ENCODE measurements at places on chromosomes 4 and X.
A peak's percentile ranks its signal among the peaks of the same experiment; 100 is the strongest.

DNA sequence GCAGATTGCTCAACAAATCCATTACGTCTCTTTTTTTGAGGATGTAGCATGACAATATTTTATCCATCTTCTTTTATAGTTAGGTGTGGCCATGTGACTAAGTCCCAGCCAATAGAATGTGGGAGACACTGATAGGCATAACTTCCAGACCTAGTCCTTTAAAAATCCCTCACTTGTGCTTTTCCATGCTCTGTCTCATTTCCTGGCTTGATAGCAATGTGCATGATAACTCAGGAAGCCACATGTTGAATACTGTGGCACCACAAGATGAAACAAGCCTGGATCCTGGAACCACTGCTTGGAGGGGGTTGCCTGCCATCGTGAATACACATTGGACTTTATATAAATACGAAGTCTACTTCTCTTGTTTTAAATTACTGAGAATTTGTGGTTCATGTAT, 184.0 kb upstream of the NEIL3 start:
- no peak for DNase-seq

DNA sequence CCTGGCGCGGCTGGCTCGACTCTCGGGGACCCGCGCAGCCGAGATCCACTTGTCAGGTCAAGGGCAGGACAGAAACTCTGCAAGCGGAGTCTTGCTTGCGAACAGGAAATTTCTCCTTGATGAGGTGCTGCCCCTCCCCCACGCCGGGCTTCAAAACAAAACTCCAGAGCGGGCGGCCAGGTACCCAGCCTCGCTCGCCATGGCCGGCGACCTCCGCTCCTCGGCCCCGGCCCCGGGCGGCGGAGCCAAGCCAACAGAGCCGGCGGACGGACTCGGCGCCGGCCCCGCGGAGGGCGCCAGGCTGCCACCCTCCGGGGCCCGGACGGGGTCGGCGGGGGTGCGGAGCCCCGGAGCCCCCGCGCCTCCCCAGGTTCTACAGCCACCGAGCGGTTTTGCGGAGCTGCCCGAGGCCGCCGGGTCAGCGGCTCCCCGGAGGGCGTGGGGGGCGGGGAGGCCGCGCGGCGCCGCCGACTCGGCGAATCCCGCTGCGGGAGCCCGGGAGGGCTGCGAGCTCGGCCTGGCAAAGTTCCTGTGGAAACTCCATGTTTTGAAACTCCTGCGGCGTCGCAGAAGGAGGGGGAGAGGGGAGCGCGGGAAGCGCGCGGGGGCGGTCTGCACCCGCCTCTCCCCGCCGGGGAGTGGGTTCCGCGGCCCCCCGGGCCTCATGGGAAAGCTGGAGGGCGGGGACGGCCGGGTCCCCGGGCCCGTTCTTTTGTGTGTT, 11.7 kb upstream of the BCOR start:
- DNase-seq, result no peak

GRCh38 chr4:21885241-21885640, 63.3 kb downstream of the KCNIP4 start:
- no peak for DNase-seq

DNA sequence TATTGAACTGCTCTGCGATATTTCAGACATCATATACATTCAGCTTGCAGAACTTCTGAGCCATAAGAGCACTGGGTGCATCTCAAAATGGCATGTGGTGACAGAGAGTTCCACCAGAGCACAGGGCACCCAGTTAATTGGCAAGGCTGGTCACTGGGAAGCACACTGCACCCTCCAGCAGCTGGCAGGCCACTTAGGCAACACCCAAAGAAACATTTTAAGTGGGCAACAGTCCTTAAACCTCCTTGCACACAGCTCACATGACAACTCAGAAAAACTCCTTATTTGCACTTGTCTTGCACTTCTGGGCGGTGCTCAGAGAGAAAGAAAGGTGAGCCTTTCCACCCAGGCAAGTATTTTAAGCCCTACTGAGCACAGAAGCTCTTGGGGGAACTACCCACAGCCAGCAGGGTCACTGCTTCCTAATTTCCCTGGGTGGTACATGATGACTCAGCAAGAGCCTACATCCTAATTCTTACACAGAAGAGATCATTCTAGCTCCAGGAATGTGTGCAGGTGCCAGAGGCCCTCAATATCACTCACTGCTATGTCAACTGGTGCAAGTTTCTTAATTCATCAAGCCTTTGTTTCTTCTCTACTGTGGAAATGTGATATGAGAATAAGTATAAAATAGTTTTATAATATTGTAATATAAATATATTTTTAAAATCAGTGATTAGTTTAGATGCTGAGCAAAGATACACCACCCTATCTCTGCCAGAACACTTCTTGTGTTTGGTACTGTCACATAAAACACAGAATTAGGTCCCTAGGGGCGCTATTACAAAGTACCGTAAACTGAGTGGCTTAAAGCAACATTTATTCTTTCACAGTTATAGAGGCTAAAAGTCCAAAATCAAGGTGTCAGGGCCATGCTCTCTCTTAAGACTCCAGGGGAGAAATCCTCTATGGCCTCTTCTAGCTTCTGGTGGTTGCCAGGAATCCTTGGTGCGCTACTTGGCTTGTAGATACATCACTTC, 155.1 kb upstream of the PPARGC1A start:
- no peak for DNase-seq

- DNase-seq, result no peak
Measured at GRCh38 chr4:52837716-52838558, 24.2 kb upstream of the RASL11B start.

DNA sequence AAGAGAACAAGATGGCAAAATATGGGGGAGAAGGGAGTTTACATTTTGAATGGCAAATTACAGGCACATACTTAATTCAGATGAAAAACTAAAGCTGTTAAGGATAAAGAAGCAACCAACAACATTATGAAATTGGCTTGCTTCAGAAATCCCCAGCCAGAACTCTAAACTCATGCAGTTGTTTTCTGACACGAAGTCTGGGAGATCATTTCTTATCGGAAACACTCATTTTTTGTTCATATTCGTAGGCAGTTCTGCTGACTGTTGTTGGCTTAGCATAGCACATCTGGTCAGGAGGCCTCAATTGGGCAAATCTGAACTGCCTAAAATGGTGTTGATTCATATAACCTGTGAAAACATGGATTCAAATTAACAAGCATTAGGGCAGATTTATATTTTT, 33.0 kb upstream of the ARHGAP6 start:
- DNase-seq, result no peak

GRCh38 chr4:6926681-6927478, 17.3 kb downstream of the TBC1D14 start:
- DNase-seq, result no peak

DNA sequence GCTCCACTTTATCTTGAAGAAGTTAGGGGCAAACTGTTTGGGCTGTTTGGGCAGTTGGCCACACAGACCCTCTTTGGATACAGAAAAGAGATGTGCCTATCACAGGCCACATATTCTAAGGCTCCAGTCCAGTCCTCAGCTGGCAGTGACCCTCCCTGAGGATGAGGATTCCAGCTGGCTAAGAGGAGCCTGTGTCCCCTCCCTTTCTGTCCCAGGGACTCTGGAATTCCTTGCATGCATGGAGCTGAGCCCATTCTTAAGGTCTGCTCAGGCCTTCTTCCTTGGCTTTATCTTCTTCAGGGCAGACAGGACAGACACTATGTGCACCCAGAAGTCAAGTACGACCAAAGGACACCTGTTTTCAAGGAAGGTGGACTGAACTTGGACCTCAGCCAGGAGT, 23.8 kb upstream of the GK2 start:
- no peak for DNase-seq

DNA sequence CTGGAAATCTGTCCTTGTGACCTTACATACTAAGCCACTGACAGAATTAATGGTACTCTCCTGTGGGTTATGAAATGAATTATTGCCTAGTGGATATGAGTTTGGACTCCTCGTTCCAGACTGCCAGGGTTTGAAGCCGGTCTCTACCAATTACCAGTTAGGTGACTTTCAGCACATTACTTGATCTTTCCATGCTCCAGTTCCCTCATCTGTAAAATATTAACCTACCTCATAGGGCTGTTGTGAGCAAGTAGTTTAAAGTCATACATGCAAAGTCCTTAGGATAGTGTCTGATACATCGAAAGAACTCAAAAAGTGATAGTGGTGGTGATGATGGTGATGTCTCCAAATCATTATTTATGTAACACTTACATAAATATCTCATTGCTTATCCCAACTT, 373.5 kb upstream of the ARX start:
- DNase-seq, result no peak

GRCh38 chr4:2794486-2795299, 1.8 kb downstream of the SH3BP2 start:
- no peak for DNase-seq

GRCh38 chr4:68905598-68905938, 46.0 kb downstream of the UGT2A3 start:
- DNase-seq, result no peak

- DNase-seq, result no peak
Measured at GRCh38 chr4:81566161-81566591, 94.5 kb upstream of the RASGEF1B start.

DNA sequence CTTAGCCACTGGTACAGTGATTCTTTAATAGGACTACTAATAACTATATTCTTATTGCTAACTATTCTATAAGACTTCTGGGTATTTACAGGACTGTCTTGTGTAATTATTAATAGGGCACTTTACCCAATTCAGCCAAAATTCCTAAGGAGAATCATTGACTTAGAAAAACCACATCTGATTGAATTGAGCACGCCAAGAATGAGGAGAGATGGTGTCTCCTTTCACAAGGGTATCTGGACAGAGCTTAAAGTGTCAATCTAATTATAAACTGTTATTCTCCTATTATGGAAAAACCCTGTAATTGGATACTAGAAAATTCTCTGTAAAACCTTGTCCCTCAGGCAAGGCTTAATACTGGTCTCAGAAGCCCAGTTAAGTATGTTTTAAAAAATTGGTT, 111.1 kb upstream of the TLL1 start:
- no peak for DNase-seq

DNA sequence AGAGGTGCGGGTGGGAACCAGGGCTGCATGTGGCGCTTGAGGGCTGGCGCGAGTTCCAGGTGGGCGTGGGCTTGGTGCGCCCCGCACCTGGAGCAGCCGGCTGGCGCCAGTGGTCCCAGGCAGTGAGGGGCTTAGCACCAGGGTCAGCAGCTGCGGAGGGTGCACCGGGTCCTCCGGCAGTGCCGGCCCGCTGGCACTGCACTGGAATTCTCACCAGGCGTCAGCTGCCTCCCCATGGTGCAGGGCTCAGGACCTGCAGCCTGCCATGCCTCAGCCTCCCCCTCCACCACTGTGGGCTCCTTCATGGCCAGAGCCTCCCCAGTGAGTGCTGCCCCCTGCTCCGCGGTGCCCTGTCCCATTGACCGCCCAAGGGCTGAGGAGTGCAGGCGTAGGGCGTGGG, 174.0 kb downstream of the ADAM29 start:
- no peak for DNase-seq

GRCh38 chr4:103364083-103364482, 165.9 kb upstream of the CENPE start:
- no peak for DNase-seq

GRCh38 chr4:95889662-95890061, 49.8 kb downstream of the PDHA2 start:
- DNase-seq, result no peak

GRCh38 chr4:2356123-2357069, 62.0 kb downstream of the ZFYVE28 start:
- no peak for DNase-seq

DNA sequence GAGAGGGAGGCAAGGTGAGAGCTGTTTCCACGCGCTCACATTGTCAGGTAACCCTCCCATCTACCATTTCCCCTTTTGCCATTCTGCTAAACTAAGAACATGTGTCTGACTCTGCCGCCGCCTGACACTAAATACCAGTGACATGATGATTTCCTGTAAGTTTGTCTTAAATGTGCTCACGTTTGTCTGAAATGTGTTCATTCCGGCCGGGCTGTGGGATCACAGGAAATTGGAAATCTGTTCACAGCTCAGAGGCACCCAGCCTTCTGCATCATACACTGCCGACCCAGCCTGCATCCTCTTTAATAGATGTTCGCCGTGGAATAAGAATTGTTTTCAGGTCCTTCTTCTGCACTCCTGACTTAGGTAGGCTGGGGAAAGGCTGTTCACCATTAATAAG, 336.2 kb upstream of the PPARGC1A start:
- no peak for DNase-seq

DNA sequence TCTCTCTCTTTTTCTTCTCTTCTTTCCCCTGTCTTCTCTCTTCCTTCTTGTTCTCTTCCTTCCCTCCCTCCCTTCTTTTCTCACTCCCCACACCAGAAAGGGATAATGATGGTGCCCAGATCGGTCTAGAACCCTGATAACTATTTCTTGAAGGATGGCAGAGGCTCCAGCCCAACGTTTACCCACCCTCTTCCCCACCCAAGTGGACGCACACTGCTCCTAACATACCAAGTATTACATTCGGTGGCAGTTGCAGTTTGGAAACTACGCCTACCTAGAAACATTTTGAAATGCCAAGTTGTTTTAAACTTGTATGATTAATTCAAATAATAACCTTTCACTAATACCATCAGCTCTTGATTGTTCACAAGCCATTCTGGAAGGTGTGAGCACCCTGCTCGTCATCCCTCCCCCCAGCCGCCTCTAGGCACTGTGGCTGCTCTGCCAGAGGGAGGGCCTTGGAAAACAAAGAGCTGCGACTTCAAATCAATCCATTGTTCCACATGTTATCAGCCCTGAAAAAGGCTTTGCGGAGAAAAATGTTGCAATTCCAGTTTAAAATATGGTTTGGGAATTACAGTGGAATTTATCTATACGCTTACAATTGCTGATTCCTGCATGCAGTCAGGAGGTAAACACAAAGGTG, 1017.5 kb upstream of the TENM3 start:
- DNase-seq, result no peak

GRCh38 chrX:56233682-56234081, 1.5 kb downstream of the KLF8 start:
- peak; percentile 10 for DNase-seq

- no peak for DNase-seq
Measured at GRCh38 chr4:92843784-92844183, 540.0 kb downstream of the GRID2 start.

- DNase-seq, result no peak
Measured at GRCh38 chr4:138592796-138593195, 350.6 kb upstream of the SLC7A11 start.

DNA sequence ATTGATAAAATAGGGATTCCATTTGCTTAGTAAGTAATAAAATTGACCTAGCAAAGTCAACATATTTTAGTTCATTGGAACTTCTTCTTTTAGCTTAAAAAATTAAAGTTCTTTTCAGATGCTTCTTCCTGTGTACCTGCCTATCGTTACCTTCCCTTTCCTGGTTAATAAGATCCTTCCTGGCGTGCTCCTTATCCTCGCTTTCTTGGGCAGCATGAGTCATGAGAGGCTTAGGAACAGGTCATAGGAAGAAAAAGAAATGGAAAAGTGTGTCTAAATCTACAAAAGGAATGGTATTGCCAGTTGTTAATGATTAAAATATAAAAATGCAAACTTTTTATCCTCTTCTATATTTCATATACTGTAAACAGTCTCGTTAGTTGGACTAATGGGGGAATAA, 170.3 kb downstream of the DCTD start:
- DNase-seq, result no peak
